Activated naive CD4-positive, alpha-beta T cell treated with anti-CD3 and anti-CD28 coated beads, Interleukin-2, amount 50 U/mL, for 16 hours (primary cell): ENCODE measurements at places on chromosomes 11 and 22.

GRCh38 chr11:57224537-57224936 is 12.5 kb downstream of the APLNR start:
- no peak for DNase-seq

DNA sequence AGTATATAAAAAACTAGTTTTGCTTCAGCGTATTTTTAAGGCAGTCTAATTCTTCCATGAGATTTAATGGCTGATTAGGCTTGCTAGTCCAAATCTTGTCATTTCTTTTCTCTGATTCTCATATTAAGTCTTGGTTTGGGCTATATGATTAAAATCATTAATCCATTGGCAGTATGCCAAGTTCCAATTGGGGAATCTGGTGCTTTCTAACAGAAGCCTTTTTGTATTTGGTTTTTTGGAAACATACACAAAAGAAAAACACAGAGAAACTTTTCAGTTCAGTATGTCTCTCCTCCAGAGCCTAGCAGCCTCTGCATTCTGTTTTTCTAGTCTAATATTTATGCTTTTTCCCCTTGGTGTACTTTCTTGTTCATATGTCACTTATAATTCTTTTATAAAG is 37.9 kb downstream of the SWAP70 start:
- no peak for DNase-seq

DNA sequence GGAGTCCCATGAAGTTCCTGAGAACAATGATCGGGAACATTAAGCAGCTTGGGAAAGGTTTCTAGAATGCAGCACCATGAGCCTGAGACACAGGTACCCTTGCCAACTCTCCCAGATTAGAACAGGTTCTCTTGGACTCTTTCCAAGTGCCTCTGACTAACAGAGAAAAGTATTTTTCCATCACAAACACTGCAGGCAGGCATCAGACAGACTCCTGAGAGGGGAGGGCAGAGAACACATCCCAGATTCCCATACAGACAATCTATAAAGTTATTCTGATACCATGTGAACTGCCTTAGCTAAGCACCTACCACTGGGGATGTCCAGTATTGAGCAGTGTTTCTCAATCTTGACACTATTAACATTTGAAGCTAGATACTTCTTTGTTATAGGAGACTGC is 27.3 kb downstream of the SERGEF start:
- no peak for DNase-seq

DNA sequence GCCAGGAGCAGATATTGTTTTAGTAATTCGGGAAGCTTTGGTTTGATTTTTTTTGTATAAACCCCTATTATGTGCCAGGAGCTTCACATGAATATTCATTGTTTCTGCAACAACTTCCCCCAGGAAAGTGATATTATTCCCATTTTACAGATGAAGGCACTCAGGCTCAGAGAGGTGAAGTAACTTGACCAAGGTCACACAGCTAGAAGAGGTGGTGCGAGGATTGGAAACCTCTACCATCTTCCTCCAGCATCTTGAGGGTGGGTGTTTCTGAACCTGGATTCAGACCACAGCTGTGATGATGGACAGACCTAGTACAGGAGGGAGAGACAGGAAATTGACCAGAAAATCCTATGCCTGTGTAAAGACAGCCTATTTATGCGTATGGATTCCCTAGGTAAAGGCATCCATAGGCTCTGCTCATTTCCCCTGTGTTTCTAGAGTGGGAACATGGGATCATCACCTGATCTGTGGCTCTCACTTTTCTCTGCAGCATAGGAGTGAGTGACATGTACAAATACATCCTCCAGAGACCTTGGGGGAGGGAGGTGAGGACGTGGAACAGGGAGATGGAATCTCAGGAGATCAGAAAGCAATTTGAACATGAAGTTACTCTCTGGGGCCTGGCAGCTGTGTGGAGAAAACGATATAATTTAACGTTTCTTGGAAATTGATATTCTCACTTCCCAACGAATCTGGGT is 81.4 kb downstream of the TSPAN18 start:
- DNase-seq = no peak

DNA sequence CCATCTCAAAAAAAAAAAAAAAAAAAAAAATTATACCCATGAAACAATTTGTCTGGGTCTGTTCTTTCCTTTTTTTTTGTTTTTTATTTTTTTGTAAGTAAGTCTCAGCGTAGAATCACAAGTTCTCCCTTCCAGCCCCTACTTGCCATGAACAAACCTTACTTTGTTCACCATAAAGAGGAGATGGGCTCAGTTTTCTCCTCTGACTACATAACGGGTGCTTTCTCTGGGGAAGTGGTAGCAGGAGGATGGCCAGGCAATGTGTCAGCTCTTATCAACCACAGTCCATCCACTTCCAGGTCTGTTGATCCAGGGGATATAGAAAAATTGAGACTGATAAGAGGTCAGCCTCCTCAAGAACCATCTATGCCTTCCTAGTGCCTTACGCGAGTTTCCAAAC is 11.0 kb downstream of the ASCC2 start:
- DNase-seq = no peak

DNA sequence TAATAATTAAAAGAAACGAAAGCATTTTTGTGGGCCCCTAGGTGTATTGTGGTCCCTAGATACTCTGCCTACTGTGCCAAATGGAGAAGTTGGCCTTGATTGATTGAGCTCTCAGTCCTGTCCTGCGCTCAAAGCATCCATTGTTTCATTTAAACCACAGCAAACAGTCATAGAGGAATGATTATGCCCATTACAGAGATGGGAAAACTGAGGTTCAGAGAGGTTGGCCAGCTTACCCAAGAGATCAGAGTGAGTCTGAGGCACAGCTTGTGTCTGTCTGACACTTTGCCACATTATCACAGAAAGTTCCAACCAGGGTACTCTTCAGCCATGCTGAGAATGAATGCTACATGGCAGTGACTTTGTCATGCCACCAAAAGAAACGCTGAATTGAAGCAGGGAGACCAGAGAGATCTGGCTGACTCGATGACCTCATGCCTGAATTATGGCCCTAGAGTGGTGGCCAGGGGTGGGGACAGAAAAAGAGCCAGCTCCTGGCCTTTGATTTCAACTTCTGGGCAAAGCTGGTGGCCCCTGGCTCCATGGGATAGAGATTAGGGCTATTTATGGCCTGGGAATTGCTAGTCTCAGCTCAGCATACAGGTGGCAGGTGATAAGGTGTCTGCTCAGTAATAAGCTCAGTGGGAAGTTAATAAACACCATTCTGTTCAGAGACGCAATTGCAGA is 180.5 kb downstream of the MIAT start:
- DNase-seq = no peak

GRCh38 chr11:129871914-129872313 is 23.5 kb downstream of the NFRKB start:
- DNase-seq = no peak

- no peak for DNase-seq
Measured at GRCh38 chr22:30283342-30283741, 6.0 kb downstream of the CASTOR1 start.

DNA sequence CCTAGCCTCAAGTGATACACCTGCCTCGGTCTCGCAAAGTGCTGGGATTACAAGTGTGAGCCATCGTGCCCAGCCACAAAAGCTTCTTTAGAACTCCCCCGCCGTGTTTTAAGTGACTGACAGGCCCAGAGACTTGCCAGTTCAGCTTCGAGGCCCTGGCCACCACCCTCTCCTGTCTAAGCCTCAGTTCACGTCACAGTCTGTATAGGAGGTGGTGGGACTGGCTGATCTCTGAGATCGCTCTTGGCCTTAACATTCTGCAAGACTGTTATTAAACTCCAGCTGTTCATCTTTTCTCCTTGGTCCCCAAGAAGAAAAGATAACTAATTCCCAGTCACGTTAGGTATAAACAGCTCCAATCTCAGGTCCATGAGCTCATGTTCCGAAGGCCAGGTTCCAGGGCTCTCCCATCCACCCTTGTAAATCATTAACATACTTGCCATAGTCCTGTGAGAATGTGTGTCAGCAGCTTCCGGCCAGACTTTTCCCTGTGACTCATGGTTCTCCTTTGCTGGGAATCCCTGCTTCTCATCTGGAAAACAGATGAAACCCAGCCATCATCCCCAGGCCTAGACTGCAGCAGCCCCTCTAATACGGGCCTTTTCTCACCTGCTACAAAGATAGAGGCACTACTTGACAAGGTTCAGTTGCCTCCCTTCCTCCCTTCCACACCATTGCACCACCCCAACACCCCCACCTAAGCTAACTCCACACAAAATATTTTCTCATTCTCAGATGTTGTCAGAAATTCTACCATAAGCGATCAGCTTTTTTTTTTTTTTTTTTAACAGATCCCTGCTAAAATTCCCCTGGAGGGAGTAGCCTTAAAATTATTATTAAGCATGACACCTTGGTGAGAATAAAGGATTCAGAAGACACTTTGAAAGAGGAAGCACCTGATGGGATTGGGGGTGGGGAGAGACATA is 5.6 kb upstream of the KIAA0930 start:
- DNase-seq = no peak

DNA sequence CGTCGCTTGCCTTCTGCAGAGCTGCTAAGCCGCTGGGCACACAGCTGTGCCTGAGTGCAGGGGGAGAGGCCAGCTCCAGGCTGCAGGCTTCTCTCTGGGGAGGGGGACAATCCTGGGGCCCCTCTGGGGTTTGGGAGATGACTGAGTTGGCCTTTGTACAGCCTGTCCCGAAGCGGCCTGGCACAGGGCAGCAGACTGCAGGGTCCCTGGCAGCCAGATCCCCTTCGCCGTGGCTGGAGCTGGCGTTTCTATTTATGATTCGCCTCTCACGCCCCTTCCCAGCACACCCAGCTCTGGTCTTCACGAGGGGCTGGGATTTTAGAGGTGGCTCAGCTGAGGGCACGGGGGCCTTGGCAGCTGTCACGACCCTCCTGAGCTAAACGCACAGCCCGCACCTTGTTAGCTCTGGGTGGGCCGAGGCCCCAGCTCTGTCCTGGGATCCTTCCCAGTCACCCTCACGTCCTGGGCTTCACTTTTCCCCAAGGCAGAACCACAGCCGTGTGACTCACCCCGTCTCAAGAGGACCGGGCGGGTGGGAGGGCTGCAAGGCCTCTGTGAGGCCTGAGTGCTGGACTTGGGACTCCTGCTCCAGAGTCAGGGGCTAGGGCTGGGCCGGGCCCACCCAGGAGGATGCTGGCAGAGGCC is 18.4 kb downstream of the OSBPL5 start:
- no peak for DNase-seq

GRCh38 chr11:57432149-57432561 is 5.2 kb upstream of the SLC43A3 start:
- DNase-seq = no peak

DNA sequence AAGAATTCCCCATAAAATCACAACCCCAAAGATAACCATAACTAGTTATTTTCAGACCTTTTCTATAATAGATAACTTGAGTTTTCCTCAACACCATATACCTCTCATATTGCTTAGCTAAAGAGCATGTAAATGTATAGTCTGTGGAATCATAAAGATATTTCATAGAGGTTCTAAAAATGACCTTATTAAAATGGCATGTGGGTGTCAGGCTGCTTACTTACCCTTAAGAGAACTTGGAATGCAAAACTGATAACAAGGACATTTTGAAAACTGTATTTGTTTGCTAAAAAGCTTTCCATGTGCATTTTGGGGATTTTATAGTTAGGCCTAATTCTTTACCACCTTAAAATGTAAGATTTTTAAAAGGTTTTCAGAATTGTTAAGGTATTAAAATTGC is 4.7 kb downstream of the SIK2 start:
- no peak for DNase-seq

- no peak for DNase-seq
Measured at GRCh38 chr22:38109371-38110001, 998 bp downstream of the BAIAP2L2 start.
